ENCODE measurements at places on chromosomes 16 and 17.
A peak's percentile ranks its signal among the peaks of the same experiment; 100 is the strongest.

GRCh38 chr17:38609280-38610031 lies 3.7 kb upstream of the SRCIN1 start:
- no peak for DNase-seq

GRCh38 chr16:85577899-85578598 lies 35.1 kb upstream of the GSE1 start:
- DNase-seq, result no peak

DNA sequence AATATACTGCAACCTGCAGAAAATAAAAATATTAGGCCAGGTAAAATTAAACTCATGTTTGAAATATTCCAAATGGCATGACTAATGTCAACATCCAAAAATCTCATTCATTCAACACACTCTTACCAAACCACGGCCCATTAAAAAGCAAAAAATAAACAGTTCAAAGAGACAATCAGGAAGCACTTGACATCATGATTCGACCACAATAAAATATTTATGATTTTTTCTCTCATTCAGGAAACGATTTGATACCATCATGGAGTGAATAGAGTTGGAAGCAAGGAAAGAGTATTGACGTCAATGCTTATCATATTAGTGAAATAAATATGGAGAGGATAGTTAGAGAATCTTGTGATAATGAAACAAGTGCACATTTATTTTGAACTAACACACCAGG lies 354.1 kb downstream of the KCNJ2 start:
- no peak for DNase-seq

GRCh38 chr17:50062293-50063243 lies 6.7 kb downstream of the ITGA3 start:
- DNase-seq, result no peak

DNA sequence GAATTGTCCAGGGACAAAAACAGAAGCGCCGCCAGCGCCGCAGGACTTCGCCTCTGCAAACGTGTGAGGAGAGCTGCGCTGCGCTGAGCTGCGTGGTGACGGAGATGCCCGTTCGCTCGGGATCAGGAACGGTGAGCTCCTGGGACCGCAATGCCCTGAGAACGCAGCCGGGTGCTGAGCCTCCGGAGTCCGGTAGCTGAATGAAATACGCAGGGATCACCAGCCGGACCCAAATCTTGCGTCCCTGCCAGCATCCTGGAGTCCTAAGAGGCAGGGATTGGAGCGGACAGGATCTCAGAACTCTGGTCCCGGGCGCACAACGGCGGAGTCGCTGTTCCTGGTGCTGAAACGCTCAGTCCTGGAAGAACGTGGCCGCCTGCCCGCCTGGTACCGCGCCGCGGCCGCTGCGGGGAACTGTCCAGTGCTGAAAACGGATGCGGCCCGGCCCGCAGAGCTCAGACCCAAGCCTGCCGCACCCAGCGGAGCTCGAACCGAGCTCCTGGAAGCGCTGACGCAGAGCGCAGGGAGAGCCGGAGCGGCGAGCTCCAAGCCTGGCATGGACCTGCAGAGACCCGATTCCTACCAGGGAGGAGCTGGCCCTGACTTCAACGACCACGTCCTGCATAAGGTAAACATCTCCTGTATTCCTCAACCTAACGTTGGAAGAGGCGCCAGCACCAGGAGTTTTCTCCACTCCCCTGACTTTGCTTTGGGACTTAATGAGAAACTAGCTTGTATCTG lies 41.5 kb downstream of the CD300LF start:
- DNase-seq, result peak; percentile 73

- peak; percentile 44 for DNase-seq
Measured at GRCh38 chr16:72400257-72401083, 228.5 kb upstream of the PMFBP1 start.

DNA sequence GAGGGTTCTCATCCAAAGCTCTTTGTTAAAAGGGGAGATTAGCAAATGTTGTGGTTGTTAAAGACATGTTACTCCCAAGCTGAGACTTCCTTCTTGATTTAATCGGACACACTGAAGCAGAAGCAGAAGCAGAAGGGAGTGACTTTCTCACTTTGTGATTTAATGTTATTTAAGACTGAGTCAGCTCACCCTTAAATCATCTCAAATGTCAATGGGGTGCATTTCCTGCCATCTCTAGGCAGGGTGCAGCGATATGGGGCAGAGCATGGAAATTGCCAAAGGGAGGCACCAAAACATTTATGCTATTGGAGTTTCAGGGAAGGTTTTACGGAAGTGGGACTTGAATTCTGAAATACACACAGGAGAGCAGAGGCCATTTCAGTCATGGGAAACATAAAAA lies 283.6 kb downstream of the ABCC12 start:
- DNase-seq, result no peak

DNA sequence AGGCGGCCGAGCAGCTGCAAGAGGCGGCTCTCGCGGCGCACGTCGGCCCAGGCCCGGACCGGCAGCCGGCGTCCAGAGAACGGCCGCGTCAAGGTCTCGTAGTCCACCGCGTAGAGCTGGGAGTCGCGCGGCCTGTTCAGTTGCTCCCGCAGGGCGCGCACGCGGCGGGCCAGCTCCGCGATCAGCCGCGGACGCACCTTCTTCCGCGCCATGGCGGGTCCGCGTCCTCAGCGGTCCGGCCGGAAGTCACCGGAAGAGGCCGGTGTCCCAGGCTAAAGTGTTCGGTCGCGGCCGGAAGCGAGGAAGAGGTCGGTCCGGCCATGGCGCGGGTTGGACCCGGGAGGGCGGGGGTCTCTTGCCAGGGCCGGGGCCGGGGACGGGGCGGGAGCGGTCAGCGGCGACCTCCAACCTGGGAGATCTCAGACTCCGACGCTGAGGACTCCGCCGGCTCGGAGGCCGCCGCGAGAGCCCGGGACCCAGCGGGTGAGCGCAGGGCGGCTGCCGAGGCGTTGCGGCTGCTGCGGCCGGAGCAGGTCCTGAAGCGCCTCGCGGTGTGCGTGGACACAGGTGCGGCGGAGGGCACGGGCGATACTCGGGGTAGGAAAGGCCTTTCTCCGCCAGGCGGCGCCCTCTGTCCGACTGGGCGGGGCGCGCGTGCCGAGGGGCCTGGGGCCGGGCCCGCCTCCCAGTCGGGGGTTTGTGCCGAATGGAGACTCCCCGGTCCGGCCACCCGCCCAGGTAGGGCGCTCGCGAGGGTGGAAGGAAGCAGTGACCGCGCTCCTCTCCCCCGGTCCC lies at the start of gene MRPS34:
MRPS34 (minus strand) TSS at position 227 of the 795 bp plus-strand sequence; CDS start at position 212, 15 bp downstream.
- DNase-seq, result peak; percentile 85

DNA sequence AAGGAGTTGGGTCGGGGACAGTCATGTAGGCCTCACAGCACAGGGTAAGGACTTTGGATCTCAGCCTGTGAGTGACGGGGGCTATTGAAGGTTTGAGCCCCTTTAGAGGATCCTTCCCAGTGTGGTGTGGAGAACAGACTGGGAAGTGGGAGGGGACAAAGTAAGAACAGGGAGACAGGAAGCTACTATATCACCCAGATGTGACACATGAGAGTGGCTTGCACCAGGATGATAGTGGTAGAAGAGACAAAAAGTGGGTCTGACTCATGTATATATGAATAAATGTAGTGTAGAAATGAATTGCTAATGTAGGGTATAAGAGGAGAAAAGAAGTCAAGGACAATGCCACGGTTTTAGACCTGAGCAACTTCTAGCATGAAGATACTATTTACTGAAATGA lies 4.5 kb downstream of the NUP93 start:
- no peak for DNase-seq

GRCh38 chr16:83806036-83806435 lies 1.7 kb upstream of the HSBP1 start:
- no peak for DNase-seq

- DNase-seq, result peak; percentile 47
Measured at GRCh38 chr17:79732804-79733691, 2.3 kb downstream of the ENPP7 start.

DNA sequence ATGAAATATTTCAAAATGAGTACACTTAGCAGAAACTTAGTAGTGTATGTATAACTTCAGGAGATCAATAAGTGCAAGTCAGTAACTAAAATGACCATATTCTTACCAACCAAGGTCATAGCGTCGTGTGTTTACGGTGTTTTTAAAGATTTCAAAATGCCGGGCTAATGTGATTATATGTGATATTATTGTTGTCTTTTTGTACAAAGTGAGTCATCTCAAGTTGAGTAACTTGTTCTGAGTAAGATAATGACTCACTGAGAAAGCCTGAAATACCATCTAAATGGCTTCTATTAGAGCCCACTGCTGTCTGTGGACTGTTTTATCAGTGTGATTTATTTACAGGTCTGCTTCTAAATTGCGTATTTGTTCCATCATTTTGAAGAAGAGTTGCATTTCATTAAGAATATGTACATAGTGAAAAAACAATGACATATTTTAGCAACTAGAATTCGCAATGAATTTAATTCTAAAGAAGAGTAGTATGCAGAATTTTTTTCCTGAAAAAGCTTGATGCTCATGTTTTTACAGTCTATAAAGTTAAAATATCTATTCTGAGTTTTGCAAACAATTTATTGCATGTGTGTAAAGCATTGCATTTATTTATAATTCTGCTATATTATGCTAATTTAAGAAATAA lies 12.7 kb downstream of the KRT12 start:
- DNase-seq, result no peak

GRCh38 chr17:11779892-11780291 lies 181.6 kb downstream of the DNAH9 start:
- no peak for DNase-seq

DNA sequence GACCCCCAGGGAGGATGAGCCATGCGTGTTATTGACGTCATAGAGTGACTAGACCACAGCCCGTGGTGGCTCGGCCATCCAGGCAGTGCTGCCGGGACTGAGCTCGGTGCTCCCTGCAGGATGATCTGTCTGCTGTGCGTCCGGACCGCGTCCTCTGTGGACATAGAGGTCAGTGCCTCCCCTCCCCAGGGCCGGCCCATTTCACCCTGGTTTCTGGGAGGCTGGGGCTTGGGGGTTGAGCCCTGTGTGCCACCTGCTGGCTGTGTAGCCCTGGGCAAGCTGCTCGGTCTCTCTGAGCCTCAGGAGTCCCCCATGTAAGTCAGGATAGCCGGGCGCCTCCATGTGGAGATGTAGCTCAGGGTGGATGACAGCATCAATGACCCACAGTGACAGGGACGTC lies 8.3 kb downstream of the TSC2 start:
- DNase-seq, result no peak

DNA sequence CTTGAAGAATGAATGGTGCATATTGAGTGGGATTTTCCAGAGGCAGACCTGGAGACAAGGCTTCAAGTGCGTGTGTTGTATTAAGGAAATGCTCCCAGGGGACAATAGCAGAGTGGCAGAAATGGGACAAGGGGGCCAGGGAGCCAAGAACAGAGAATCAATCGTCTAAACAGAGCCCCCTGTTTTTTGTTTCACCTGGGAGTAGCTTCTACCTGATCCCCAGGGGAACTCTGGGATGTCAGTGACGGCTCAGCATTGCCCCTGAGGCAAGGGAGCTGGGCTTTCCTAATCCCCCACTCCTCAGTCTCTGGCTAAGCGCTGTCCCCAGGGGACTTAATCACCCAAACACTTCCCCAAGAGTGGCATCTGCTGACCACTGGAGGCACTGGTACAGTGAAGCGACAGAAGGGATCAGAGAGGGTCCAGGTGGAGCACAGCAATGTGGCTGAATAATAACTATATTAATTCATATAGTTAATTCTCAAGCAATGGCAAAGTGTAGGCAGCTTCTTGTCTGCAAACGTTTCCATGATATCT lies 35.7 kb upstream of the C16orf78 start:
- DNase-seq, result no peak

GRCh38 chr17:42182927-42183734 lies 2.1 kb downstream of the HCRT start:
- DNase-seq, result no peak

DNA sequence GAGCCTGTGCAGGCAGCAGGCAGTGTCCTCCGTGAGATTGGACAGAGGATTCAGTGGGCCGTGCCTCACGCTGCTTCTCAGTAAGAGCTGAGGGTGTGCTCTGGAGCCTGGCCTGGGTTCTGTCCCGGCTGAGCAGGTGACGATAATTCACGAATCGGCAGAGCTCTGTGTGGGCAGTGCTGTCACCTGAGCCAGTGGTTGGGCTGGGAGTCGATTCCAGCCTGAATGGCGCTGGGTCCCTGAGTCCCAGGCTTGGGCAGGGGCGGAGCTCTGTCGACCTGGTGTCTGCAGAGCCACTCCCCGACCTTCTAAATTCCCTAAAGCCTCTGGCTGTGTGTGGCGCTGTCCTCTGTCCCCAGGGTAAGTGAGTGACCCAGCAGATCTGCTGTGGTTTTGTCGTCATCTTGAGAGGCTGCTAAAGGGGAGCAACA lies 8.4 kb downstream of the ACSF3 start:
- DNase-seq, result no peak

GRCh38 chr17:72466199-72466598 lies 345.4 kb downstream of the SOX9 start:
- DNase-seq, result no peak

- DNase-seq, result no peak
Measured at GRCh38 chr16:15435216-15435864, 952 bp downstream of the BMERB1 start.

GRCh38 chr16:47571049-47571448 lies 109.9 kb downstream of the PHKB start:
- DNase-seq, result no peak

DNA sequence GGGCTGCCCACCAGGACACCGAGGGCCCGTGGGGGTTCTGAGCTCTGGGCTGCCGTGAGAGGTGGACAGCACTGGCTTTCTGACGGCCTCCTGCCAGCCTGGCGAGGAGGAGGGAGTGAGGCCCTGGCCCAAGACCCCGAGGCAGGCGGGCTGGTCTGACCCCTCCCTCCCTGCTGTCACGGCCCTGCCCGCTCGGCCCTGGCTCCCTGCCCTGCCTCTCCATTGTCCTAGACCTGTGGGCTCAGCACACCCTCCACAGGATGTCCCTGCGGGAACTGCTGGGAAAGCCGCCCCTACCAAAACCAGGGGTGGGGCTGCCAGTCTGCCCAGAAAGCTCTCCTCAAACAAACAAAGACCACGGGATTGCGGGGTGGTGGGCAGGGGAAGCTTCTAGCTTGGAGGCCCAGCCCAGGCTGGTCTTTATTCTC lies 20.7 kb downstream of the SPNS2 start:
- DNase-seq, result no peak

GRCh38 chr16:89582614-89583196 lies 7.1 kb downstream of the CPNE7 start:
- no peak for DNase-seq

- DNase-seq, result peak; percentile 88
Measured at GRCh38 chr16:17070882-17071592, 399.7 kb downstream of the XYLT1 start.

- DNase-seq, result no peak
Measured at GRCh38 chr16:54115558-54115957, 171.0 kb downstream of the IRX3 start.

DNA sequence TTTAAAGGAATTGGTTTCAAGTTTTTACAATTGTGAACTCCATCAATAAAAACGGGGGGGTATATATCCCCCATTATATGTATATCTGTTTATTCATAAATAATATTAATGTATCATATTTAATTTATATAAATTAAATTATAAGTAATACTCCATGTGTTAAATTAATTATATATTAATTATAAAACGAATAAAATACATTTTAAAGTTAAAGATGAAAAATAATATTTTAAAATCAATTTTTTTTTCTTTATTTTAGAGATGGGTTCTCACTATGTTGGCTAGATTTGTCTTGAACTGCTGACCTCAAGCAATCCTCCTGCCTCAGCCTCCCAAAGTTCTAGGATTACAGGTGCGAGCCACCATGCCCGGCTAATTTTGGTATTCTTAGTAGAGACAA lies 17.4 kb upstream of the PSMD11 start:
- DNase-seq, result no peak

- DNase-seq, result no peak
Measured at GRCh38 chr16:85738923-85739715, 11.8 kb downstream of the C16orf74 start.
